Dorsolateral prefrontal cortex (tissue), 122 donors: ENCODE measurements at places on chromosomes 1 and 21. TPM values are rescaled to one million over a fixed set of nuclear protein-coding genes. Genes with fewer than 3 reads are reported as not detected.

The C1orf116 gene
- total RNA-seq: 0.19 TPM

The FAAH gene
- 66.0 TPM for total RNA-seq

The FAM89A gene
- 8.5 TPM for total RNA-seq

The EXTL1 gene
- total RNA-seq: 27.0 TPM

DNA sequence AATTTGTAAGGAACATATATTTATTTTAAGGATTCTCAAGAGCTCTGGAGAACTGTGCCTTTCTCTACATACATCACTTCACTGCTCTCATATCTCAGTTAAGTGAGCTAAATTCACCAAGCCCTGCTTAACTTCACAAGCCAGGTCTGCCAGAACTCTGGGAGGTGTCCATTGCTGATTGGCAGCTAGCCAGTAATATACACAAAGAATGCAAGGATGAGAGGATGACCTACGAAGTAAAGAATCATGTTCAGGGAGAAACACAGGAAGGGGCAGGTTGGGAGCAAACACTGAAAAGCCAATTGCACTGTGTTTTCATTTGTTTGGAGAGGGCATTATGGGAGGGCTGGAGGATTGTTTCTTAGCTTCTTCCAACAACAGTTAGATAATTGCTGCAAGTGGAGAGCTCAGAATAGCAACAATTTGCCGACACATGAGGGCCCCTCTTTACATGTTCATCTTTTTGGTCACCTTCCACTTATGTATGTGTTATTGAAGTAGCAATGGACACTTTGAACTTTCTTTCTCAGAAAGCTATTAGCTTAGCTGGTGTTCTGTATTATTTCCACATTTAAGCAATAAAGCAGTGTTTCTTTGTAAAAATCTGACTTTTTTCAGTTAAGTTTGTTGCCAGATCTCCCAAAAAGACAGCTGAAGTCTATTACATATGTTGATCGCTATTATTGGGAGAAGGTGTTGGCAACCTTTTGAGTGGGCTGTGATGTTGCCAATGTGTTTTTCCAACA, 254.8 kb downstream of the LTN1 start:
- no peak for DNase-seq

DNA sequence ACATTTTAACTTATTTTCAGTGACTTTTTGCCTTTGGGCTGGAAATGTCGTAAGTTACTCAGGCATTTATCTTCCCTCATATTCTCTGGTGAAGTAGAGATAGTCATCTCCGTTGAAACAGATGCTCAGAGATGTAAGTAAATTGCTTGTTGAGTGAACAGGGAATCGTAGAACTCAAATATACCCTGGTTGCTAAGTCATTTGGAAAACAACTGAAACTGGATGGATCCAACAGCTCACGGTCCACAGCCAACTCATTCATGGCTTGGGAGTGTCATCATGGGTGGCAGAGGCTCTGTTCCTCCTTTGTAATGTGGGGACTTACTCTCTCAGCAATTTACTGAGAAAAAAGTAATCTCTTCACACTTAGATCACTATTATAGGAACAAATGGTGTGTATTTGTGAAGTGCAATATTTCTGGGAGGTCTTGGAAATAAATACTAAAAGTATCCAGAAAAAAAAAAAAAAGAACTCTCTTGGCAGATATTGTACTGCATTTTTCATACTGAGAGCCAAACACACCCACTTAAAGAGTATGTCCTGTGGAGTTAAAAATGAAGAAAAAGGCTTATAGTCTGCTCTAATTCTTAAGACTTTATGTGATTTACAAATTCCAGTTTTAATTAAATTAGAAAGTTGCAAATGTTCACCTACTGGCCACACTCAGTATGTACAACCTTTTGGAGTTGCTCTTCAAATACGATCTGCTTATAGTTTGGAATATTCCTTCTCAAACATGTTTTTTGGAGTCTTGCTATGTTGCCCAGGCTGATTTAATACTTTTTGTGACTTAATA, 107.4 kb downstream of the LEPR start:
- DNase-seq: no peak

The RORC gene
- 0.12 TPM for total RNA-seq

GRCh38 chr1:30037251-30038118, 685.9 kb downstream of the MATN1 start:
- no peak for DNase-seq

The CRYBG2 gene
- not detected for total RNA-seq

The DNASE2B gene
- total RNA-seq: not detected

DNA sequence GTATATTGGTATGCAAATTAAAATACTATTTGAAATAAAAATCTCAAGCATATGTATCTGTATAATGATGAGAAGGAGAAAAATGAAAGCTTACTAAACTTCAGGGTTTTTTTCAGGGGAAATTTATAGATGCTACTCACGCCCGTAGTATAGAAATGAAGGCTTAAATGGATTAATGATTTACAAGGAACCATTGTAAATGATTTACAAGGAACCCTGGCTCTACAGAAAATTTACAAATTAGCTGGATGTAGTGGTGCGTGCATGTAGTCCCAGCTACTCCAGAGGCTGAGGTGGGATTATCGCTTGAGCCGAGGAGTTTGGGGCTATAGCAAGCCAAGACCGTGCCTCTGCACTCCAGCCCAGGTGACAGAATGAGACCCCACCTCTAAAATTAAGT, 150.5 kb downstream of the PCBP3 start:
- no peak for DNase-seq

- no peak for DNase-seq
Measured at GRCh38 chr1:213327017-213327667, 276.1 kb downstream of the RPS6KC1 start.

DNA sequence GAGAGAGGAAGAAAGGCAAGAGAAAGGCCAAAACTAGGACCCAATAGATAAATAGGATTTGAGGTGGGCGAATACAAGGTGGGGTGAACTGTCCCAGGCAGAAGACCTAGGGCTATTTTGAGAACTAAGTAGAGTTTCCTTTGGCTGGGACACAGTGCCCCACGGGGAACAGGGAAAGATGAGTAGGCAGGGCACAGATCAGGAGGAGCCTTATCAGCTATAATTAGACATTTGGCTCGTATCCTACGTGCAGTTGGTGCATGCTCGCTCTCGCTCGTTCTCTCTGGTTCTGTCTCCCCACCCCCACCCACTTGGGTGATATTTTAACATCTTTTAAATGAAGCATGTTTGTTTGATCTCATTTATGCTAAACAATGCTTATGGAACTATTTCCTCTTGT, 235.0 kb upstream of the JUN start:
- no peak for DNase-seq

GRCh38 chr1:41800311-41800829, 118.4 kb downstream of the HIVEP3 start:
- DNase-seq: no peak

The AQP10 gene
- not detected for total RNA-seq

- no peak for DNase-seq
Measured at GRCh38 chr1:186404454-186405051, 28.9 kb downstream of the ODR4 start.

DNA sequence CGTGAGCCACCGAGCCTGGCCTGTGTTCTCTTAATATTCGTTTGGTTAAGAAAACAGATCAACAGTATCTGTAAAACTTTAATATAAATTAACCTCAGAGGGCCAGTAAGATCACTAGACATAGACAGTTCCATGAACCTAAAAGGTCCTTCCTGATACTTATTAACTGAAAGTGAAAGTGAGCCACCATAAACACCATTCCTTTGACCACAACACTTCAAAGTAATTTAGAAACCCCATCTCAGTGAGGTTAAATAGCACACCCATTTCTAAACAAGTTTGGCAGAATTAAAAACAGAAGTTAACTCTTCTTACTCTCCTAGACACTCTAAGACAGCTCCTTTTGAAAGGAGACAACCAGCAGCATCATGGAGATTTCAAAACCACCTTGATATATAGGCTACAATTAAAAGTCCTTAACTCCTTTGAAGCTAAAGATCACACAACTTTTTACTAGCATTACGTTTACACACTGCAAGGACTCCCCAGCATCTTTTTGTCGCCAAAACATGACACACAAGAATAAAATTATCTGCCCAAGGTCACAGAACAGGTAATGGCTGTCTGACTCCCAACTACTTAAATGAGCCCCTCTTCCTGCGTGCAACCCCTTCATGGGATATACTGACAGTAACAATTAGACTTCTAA, 2.2 kb downstream of the RNF19B start:
- DNase-seq: no peak

DNA sequence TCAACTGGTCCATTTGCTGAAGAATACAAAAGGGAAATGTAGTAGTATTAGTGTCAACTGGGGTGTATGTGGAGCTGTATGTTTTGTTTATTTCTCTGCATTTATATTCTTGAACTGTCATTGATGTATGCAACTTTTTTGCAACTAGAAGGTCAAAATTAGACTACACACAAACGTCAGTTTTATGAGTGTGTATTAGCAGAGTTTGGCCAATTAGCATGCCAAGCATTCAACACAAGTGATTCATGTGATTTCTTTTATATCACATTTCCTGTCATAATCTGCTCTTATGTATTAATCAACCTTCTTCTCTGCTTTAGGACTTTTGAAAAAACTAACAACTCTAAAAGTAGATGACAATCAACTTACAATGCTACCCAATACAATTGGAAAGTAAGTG, 211.1 kb downstream of the LRRC40 start:
- DNase-seq: no peak

DNA sequence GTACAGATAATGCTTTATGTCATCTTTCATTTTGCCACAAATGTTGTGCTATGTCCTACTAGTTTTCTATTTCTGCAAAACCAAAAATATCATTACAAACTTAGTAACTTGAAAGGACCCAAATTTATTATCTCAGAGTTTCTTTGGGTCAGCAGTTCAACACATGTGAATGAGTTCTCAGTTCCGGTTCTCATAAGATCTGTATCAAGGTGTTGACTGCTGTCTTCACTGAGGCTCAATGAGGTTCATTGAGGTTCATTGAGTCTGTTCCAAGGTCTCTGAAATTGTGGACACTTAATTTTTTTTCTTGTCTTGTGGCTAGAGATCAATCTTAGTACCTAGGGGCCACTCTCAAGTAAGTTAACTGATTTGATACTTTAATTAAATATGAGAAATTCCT, 525.1 kb upstream of the BRINP3 start:
- no peak for DNase-seq

GRCh38 chr1:27724961-27725373, 794 bp upstream of the FAM76A start:
- no peak for DNase-seq

GRCh38 chr1:227321035-227321434, 2.7 kb upstream of the CDC42BPA start:
- DNase-seq: no peak

DNA sequence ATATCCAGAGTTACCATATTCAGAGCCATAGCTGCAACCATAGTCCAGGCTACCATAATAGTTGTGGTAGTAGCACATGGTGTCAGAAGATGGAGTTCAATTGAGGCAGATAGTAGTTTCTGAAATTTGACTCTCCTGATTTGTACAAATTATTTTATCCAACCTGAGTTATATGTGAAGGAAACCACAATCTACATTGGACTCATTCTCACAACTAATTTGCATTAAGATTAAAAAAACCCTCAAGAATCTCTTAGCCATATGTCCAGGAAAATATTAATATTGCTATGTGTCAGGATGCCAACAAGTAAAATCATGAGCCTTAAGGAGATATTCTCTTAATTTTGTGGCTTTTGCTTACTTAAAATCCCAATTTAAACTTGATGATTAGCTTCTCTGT, at the start of gene KRTAP22-2:
Gene KRTAP22-2 (minus strand): TSS at position 101 of the 400 bp plus-strand sequence.
- DNase-seq: no peak

The SH2D2A gene
- 0.32 TPM for total RNA-seq

GRCh38 chr1:93033785-93034184, 45.3 kb upstream of the MTF2 start:
- DNase-seq: no peak

DNA sequence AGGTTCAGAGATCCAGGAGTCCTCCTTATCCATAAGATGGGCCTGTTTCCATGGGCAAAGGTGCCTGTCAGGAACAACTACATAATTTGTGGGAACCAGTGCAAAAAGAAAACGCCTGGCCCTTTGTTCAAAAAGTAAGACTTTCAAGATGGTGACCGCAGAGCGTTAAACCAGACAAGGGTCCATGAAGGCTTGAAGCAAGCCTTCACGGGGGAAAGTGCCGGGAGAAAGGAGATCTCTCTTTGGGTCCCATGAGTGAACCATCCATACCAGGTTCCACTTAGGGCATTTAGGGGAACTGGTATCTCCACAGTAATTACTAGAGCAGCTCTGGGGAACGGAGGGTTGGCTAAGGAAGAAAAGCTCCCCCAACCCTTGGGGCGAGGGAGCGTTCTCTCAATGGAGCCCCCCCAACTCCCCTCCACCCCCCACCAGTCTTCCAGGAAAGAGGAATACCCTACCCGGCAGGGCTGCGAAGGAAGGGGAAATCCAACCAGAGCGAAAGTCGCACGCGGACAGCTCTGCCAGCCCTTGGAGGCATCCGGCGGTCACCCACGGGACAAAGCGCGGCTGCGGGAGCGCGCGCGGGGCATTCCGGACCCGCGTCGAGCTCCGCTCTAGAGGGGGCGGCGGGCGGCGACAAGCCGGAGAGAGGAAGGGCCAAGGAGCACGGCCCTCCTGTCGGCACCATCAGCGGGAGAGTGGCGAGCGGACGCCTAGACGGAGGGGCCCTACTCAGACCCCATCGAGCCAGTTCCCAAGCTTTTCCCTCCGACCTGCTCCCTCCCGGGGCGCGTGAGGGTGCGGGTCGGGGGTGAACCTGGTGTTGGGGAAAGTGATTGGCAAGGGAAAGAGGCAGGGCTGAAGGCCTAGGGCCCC, 687 bp upstream of the RASSF5 start:
- DNase-seq: no peak

The ICOSLG gene
- 18.5 TPM for total RNA-seq

The DYRK1A gene
- 88.1 TPM for total RNA-seq

DNA sequence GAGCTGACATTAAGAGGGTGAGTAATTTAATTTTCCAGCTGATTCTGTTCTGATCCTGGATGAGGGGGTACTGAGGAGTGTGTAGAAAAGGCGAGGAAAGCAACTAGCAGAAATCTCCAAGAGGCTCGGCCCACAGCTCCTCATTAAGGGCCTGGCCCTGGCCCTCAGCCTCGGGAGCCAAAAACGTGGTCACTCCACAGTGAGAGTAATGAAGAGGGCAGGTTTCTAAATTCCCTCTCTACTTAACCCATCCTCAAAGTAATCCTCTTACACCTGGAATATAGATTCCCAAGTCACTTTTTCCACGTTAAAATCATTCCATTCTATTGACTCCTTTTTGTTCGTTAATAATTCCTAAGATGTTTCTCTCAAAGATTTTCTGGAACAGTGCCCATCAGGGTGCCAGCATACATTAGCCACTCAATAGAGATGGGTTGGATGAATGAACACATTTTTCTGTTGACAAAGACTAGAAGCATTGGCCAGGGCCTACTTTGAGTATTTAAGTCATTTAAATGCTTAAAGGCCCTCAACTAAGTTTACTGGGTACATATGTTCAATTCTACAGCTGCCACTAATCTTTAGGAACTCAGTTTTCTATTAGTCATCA, 1.1 kb upstream of the COL11A1 start:
- no peak for DNase-seq

GRCh38 chr21:37874904-37875780, 41.1 kb downstream of the KCNJ6 start:
- DNase-seq: no peak

The MSTO1 gene
- total RNA-seq: 59.8 TPM

- no peak for DNase-seq
Measured at GRCh38 chr1:111214884-111215283, 12.6 kb upstream of the CHI3L2 start.
